ENCODE measurements at places on chromosomes 7 and 10.

GRCh38 chr7:118657391-118658005, 433.0 kb downstream of the ANKRD7 start:
- no peak for DNase-seq

GRCh38 chr10:7788639-7789286, 786 bp downstream of the ATP5F1C start:
- DNase-seq, result no peak

DNA sequence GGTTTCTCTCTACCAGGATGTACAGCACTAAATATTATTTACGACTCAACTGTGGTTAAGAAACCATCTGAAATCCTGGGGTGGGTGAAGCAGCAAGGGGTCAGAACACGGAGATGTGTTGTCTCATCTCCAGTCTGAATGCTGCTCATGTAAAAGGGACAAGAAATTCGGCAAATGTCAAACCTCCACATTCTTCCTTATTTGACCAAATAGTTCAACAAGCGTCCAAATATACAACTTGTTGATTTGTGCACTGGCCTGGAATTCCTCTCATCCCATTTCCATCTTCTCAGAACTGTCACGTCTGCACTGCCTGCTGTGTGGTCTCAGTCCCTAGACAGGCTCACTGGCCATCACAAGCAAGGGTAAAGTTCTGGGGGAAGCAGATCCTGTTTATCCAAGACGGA, 520.0 kb downstream of the PARD3 start:
- DNase-seq, result no peak

DNA sequence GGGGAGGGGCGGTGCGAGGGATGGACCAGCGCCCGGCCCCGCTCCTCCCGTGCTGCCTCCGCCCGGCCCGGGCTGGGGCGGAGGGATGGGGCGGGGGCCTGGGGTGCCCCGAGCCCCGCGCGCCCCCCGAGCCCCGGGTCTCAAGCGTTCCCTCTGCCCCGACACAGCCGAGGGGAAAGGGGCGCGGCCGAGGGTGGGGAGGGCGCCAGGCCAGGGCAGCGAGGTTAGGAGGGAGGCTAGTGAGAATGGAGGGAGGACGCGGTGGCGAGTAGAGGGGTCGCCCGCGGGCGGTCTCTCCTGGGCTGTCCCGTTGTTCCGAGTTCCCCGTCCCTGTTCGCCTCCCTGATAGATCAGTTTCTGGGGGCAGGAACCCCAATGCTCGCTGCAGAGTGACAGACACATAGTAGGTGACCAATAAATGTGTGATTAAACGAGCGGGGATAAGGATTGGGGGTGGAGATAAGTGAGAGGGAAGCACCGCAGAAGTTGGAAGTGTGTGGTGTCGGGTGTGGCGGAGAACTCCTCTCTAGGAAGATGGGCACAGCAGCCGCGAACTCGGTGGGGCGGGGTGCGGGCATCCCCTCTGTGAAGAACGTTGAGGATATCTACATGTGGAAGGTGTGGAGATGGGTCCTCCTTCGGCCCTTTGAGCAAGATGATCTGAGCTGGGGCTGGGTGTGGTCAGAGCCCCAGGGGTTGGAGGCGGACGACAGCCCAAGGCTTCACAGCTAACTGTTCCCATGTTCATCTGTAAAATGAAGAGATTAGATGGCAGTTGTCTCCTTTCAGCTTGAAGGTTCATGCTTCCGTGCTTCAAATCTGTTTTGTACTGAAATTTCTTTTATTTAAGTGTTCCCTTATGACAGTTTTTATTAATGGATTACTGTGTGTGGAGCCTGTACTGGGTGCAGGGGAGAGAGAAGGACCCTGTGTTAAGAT, 580 bp downstream of the ZNF775 start:
- DNase-seq, result no peak

DNA sequence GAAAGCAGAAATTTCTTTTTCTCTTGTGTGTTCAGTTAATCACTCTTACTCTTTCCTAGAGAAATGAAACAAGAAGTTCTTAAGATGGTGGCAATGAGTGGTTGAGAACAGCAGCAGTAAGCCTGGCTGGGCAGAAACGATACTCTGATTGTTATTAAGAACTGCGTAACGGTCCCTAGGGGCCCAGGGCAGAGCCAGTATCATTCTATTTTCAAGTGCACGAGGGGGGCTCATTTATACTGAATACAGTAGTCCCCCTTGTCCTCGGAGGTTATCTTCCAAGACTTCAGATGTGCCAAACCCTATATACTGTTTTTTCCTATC, 64.9 kb downstream of the EEPD1 start:
- DNase-seq, result no peak

GRCh38 chr7:106563466-106564150, 97.3 kb downstream of the CCDC71L start:
- no peak for DNase-seq

GRCh38 chr7:139887992-139888481, 59.0 kb downstream of the TBXAS1 start:
- peak; percentile 54 for DNase-seq

DNA sequence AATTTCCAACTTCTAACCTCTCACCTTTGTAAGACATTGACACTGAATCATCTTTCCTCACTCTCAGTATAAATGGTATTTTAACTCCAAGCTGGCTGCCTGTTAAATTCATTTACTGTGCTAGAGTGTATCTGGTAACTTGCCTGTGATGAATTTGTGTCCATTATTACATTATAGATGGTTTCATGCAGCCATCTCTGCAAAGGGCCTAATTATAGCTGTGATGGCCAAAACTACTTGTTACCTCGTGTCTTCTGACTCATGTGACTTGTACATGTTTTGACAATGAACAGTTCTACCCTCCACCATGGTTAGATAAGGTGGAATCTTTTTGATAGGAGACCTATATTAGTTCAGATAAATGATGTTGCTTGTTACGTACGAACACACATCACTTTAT, 392.0 kb downstream of the PAXIP1 start:
- no peak for DNase-seq

DNA sequence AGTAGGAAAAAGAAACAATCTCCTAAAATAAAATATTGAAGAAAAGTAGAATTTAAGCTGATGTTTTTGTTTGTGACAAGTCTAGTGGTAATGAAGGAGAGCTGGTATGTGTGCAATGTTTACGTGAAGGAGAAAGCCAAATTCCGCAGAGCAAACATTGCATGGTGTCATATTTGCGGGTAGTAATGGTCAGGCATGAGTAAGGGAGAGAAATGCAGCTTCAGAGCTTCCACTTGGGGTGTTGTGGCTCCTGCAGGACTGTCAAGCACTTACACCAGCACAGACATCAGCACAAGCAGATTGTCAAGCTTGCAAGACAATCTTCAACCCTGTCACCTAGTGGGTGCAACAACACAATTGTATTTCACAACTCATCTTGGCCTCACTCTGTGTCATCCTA, 136.5 kb upstream of the ETV1 start:
- DNase-seq, result no peak

DNA sequence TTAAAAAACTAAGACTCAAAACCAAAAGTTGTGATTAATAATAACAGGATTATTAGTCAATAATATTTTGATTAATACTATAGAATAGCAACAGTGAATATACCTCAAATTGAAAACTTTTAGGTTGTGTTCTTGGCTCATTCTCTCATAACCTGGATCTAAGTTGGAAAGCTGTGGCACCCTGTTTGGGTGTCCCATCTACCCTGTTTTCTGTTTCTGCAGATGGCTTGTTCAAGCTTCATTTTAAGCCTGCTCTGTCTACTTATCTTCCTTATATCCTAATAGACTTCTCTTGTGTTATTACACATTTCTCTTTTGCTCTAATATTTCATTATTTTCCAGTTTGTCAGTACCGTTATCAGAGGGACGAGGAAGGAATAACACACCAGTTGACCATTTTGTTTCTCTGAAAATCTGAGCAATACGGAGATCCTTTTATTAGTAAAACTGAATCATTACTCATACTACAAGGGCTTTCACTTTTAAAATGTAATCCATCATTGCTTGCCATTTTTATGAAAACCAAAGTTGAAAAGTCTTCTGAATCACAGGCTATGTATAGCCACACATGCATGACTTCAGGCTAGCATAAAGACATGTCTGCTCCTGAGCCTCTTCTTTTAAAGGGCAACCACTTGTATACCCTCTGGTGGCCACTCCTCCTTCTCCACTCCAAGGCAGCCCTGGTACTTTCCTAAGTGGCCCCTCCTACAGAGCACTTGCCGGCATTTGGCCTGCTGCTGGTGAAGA, 22.3 kb downstream of the COX15 start:
- no peak for DNase-seq

- DNase-seq, result no peak
Measured at GRCh38 chr7:139452958-139453672, 30.4 kb downstream of the KLRG2 start.
